ENCODE measurements at places on chromosomes 16 and 17.

- DNase-seq: no peak
Observed at GRCh38 chr16:19598805-19599510, 43.5 kb downstream of the VPS35L start.

GRCh38 chr17:60231234-60231633 is 81.5 kb downstream of the CA4 start:
- DNase-seq: peak; percentile 43

GRCh38 chr16:4679850-4680636 is 13.3 kb upstream of the NUDT16L1 start:
- peak; percentile 98 for DNase-seq

DNA sequence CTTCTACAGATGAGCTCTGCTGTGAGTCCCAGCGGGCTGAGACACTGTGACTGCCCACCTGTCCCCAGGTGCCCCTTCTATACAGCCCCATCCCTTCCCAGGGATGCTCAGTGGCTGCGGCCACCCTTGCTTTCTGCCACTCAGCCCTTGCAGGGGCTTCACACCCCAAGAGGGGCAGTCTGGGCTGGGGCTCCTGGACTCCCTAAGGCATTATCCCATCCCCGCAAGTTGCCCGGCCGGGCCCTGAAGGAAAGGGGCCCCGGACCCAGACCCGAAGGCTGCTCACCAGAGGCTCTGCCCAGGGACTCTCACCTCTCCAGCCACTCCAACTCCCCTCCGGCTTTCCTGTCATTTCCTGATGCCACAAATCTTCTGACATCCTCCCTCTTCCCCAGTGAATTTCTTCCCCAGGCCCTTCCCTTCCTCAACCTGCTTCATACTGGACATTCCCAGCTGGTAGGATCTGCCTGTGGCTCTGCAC is 88.5 kb upstream of the TOB1 start:
- DNase-seq: no peak

GRCh38 chr16:70788668-70789594 is 12.0 kb downstream of the VAC14 start:
- DNase-seq: no peak

DNA sequence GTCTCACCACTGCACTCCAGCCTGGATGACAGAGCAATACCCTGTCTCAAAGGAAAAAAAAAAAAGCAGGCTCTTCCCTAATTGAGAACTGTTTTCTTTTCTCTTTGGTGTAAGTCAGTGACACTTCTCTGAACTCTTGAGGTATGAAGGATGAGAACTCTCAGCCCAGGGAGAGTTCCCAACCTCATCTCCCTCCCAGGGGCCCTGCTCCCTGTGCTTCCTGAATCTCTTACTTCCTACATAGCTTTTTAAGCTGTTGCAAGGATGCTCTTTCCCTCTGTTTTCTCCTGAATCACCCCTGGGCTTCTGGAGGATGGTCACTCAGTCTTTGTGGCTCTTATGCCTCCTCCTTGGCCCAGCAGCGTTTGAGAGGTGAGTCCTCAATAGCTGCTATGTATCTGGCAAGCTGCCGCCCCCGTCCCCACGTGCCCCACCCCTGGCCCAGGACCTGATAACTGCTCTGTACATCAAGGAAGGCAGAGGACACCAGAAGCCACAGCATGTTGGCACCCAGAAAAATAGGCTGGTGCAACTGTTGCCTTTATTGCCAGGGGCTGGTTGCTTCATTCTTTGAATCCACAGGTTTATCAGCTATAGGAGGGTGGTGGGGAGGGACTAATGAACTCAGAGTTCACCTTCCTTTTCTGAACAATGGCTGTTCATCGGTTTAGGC is 24.0 kb downstream of the IGF2BP1 start:
- DNase-seq: peak; percentile 38

DNA sequence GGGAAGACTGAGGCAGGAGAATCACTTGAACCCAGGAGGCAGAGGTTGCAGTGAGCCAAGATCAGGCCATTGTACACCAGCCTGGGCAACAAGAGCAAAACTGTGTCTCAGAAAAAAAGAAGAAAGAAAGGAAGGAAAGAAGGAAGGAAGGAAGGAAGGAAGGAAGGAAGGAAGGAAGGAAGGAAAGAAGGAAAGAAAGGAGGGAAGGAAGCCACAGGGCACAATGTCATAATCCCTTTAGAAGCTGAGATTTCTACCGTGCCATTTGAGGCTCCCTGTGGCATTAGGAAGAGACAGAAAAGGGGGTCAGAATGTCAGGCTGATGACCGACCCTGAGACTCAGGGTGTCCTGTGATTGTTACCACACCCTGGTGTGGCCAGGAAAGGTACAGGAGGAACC is 6.6 kb downstream of the GNGT2 start:
- no peak for DNase-seq

GRCh38 chr17:81422776-81423697 is 27.8 kb downstream of the BAHCC1 start:
- peak; percentile 96 for DNase-seq

All from MCF 10A (cell line).